CD4-positive, alpha-beta T cell (primary cell): ENCODE measurements at places on chromosomes 2 and 18.

DNA sequence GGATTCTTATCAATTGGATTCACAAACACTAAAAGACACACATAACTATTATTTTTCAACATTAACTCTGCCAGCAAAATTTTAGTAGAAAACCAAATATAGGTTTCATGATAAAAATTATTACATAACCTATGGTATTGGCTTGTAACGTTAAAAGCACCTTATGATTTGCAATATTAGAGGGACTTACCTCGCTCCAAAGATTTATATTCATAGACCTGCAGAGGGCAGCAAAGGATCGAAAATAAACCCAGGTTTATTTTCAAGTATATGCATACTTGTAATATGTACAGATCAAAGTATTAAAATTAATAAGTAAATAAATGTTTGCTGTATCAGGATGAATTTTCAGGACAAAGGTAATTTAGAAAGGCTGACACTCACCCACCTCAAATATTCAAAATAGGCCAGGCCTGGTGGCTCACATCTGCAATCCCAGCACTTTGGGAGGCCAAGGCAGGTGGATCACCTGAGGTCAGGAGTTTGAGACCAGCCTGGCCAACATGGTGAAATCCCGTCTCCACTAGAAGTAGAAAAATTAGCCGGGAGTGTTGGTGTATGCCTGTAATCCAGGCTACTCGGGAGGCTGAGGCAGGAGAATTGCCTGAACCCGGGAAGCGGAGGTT lies 45.3 kb downstream of the LRPPRC start:
- DNase-seq = no peak

DNA sequence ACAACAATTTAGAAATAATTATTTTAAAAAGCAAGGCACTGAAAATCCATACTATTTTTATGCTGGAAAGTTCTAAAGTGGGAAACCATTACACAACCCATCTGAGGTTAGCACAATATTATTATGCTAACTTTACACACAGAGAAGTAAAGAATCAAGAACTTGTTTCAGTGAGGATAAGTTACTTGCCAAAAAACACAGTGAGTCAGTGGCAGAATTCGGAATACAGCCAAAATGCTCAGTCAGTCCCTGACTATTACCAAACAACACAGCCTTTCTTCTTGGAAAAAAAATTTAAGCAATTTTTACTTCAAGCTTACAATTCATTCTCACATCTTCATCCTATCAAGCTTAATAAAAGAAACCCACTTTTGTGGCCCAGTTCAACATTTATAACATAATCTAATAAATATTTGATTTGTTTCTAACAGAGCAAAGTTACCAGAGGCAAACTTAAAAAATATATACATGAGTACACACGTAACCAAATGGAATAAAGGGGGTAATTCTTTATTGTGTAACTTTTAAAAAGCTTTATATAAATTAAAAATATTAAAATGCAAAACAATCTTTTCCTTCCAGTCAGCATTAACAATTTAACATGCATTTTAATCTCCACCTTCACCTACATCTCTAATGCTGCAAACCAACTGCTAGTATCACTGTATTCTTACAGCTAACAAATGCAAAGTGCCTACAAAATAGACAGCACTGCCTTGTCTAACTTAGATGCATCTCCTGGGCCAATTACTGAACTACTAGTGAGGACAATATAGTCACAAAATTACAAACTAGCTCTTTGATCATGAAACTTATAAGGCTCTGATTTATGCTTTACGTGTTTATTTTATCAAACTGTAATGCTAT lies 55.2 kb downstream of the CCDC88A start:
- DNase-seq = no peak

DNA sequence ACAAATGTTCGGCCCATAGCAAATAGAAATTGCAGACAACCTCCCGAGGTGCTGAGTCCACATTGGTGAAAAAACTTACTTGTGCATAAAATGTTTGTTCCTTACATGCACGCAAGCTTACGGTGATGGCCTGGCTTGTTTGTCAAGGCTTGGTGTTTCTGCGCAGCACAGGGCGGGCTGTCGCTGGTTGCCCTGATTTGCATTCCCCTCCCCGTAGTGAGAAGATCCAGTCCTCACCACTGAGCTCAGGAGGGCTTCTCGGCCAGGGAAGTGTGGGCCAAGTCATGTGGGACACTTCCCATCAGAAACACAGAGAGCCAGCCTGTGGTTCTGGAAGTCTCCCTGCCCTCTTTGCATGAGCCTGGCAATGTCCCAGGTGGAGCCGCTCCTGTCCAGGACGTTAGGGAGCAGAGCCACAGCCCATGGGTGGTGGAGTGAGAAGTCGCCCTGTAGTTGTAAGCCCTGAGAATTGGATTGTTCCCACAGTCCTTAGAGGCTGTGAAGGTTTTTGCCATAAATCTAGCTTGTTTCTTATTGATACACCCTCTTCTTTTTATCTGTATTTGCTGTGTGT lies 152.7 kb downstream of the TWIST2 start:
- no peak for DNase-seq

DNA sequence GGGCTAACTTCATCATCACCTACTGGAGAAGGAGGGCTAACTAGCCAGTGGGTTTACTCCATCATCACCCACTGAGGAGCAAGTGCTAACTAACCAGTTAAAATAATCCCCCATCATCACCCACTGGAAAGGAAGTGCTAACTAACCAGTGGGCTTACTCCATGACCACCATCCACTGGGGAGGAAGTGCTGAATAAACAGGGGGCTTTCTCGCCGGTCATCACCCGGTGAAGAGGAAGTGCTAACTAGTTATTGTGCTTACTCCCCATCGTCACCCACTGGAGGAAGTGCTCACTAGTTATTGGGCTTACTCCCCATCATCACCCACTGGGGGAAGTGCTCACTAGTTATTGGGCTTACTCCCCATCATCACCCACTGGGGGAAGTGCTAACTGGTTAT lies 124.4 kb upstream of the SALL3 start:
- DNase-seq = no peak

GRCh38 chr18:4586731-4587130 lies 131.6 kb upstream of the DLGAP1 start:
- no peak for DNase-seq

- DNase-seq = no peak
Observed at GRCh38 chr18:62828852-62829251, 113.5 kb downstream of the PHLPP1 start.

- DNase-seq = no peak
Observed at GRCh38 chr2:230900336-230900995, 24.6 kb downstream of the GPR55 start.
